ENCODE measurements at places on chromosomes 2 and 18.

DNA sequence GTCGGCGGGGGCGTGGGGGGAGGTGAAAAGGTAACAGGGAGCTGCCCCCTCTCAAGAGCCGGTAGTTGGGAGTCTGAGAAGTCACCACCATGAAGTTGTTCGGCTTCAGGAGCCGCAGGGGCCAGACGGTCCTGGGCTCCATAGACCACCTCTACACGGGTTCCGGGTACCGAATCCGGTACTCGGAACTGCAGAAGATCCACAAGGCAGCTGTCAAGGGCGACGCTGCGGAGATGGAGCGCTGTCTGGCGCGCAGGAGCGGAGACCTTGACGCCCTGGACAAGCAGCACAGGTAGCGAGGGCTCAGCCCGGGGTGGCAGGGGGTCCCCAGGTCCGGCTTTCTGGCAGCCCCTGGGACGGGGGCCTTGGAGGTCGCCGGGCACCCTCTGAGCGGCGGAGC, 47.1 kb upstream of the ZNF519 start:
- DNase-seq: no peak

DNA sequence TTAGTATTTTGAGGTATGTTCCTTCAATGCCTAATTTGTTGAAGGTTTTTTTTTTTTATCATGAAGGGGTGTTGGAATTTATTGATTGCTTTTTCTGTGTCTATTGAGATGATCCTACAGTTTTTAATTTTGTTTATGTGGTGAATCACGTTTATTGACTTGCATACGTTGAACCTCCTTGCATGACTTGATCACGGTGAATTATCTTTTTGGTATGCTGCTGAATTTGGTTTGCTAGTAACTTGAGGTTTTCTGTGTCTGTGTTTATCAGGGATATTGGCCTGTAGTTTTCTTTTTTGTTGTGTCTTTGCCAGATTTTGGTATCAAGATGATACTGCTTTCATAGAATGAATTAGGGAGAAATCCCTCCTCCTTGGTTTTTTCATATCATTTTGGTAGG, 23.9 kb downstream of the CLIP4 start:
- no peak for DNase-seq

DNA sequence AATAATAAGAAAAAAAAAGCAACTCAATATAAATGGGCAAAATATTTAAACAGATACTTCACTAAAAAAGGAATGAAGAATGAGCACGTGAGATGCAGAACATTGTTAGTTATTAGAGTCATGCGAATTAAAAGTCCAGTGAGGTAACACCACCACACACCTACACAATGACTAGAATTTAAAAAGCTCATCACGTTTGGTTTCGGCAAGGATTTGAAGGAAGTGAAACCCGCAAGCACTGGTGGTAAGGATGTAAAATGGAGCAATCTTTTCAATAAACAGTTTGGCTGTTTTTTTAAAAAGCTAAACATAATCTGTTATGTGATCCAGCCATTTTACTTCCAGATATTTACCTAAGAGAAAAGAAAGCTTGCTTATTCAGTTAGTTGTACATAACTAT, 1181.6 kb upstream of the CELF4 start:
- no peak for DNase-seq

- no peak for DNase-seq
Measured at GRCh38 chr2:207487650-207488311, 42.0 kb upstream of the CREB1 start.

DNA sequence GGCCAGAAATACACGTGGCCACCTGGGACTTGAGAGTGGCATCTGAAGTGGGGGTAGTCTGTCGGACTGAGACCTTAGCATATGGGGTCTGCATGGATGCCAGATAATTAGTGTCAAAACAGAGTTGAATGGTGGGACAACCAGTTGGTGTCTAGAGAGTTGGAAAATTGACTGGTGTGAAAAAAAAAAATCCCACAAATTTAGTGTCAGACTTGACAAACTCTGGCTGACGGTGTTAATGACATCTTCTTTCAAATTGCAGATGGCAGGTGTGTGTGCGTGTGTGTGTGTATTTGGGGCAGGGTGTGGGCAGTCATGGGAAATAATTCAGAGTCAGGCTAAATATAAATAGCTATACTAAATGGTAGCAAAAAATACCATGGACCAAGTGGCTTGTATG, 365.4 kb upstream of the RGPD4 start:
- no peak for DNase-seq

- DNase-seq: no peak
Measured at GRCh38 chr2:205683502-205684367, 1.4 kb downstream of the NRP2 start.

DNA sequence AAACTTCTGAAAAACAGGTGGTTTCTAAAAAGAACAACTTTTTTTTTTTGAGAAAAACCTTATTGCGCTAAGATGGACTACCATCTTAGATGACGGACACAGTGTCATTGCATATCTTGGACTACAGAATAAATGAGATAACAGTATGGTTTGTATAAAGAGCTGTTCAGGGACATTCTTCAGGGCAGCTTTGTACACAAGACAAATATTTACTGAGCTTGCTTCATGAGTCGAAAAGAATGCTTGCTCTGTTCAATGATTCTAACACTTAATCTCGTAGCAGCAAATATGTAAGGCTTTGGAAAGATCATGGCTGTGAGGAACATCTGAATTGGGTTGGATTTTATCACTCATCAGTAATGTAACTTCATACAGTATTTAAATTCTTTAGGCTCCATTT, 282.5 kb upstream of the CWC22 start:
- DNase-seq: no peak

DNA sequence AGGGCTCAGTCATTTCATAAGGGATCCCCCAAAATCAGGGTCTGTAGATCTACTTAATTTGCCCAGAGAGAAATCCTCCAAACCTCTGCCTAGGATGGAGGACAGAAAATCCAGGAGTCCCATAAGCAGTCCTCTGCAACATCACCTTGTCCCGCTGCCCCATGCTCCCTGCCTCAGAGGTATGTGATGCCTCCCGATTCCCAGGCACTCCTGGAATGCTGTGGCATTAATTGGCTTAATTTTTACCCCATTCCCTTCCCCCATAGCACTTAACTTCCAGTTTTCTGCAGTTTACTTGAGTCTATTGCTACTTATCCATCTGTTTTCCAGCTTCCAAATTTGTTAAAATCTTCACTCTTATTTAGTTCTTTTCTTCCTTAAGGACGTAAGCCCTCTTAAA, 91.6 kb upstream of the TSPYL6 start:
- no peak for DNase-seq

DNA sequence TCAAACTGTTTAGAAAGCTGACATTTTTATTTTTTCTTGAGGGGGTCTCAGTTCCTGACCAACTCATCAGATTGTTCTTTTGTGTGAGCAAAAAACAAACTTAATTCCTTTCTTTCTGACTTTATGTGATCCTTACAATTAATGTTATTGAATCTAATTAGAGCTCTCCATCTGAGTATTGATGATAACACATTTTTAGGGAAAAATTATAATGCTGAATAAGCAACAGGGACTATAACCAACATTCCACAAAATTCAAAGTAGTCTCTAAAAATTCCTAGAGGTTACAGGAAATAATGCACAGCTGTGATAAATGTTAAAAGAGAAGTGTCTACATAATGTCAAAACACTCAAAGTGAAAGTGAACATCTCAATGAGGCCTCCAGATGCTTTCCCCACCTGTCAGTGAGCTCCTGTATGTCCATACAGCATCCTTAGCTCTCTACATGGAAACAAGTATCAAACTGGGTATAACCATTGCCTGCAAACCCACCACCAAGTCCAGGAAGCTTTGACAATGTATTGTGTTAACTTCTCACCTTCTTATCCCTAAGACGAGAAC, 786.0 kb upstream of the SLC39A10 start:
- no peak for DNase-seq

- no peak for DNase-seq
Measured at GRCh38 chr2:221204699-221205098, 367.4 kb downstream of the EPHA4 start.

DNA sequence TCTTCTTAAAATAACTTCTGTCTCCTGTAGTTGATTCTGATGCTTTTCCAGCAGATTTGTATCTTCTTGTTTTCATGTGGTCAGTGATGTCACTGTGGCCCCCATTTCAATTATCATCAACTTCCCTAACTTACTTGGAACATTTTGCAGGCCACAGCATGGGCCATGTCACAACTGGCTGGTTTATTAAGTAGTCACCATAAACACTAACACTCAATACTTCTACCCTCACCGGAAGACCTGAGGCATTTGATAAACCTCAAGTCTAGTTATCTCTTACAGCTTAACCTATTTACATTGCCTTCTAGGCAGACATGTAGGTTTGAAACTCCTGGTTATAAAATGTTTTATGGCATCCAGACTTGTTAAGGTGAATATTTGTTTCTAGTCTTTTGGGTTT, 37.4 kb upstream of the PROKR1 start:
- DNase-seq: no peak

DNA sequence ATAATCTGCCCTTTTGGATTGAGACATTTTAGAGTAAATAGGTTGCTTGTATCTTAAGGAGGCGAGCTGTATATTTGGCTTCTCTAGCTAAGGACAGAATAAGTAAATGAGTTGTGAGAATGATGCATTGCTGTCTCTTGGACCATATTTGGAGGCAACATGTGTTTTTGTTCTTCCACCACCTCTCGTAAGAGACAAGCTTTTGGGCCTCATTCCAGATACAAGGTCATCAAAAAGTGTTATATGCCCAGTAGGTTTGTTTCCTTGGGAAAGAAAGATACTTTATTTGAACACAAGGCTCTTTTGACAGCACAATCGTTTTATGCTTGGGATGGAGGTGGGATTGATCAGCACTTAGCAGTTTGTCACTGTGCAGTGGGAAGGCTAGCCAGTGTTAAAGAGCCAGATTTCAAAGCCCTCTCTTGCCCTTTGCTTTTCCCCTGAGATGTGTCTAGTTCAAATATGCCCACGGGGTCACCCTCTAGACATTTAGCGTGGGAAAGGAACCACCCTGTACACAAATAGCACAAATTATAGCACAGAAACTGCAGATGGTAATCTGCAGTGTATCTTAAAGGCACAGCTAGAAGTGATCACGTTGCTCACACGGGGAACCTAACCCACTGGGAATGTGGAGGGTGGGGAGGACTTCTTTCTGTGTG, 131.3 kb downstream of the MAP4K4 start:
- DNase-seq: no peak

DNA sequence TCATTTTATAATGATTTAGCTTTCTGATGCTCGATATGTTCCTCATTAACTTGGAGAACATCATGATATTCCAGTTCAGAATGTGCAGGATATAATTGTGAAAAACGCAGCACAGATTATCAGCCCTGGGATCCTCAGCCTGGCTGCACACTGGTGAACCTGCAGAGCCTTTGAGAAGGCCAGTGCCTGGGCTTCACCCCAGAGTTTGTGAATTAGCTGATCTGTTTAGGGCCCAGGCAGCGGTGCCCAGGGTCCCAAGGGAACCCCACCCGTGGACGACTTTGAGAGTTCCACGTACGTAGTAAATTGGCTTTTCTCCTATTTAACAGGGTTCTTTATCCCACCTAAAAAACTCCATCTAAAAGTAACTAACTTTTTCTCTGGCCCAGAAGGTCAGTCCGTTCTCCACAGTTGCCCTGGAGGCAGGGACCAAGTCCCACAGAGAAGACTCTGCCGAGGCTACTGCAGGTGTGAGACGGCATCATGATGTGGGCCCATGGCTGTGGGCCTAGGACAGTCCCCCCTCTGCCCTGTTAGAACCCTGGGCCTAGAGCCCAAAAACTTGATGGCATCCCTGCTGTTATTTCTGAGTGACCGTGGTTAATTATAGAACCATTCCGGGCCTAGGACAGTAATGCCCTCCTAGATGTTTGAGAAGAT, 39.6 kb upstream of the RPL31 start:
- no peak for DNase-seq

GRCh38 chr2:165698444-165698884, 95.6 kb downstream of the GALNT3 start:
- no peak for DNase-seq

- DNase-seq: no peak
Measured at GRCh38 chr18:2466978-2467377, 104.3 kb downstream of the METTL4 start.

GRCh38 chr2:118697781-118698180, 149.7 kb downstream of the EN1 start:
- DNase-seq: no peak

DNA sequence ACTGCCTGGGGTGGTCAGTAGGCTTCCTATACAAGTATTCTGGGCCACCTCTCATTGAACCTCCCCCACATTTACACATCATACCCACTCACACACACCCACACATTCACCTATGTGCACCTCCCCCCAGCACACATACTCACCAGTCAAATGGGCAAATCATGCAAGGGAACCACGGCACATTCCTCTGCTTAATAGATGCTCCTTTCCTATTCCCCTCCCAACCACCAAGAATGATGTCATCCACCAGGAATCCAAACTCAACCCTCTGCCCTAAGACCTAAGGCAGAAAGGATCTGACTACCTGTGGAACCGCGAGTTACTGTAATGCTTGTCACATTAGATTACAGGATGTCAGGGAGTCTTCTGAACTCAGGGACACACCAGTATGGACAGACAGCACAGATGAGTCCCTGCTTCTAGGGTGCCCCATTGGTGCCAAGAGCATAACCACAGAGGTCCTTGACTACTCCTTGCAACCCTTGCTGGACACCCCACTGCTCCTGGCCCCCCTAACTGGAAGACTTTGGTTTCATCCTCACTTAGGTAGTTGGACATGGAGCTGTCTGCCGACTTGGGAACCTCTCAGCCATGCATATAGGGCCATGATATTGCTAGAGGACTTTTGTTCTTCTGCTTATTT, 21.5 kb upstream of the CAB39 start:
- DNase-seq: no peak

Measured in stimulated activated CD4-positive, alpha-beta T cell treated with anti-CD3 and anti-CD28 coated beads, Interleukin-1b, Interleukin-23, amount 100 ng/mL, for 1 hour (primary cell).